Left lung (tissue), 14 donors: ENCODE measurements at places on chromosomes 6 and 20. TPM values are rescaled to one million over a fixed set of nuclear protein-coding genes. Genes with fewer than 3 reads are reported as not detected.

DNA sequence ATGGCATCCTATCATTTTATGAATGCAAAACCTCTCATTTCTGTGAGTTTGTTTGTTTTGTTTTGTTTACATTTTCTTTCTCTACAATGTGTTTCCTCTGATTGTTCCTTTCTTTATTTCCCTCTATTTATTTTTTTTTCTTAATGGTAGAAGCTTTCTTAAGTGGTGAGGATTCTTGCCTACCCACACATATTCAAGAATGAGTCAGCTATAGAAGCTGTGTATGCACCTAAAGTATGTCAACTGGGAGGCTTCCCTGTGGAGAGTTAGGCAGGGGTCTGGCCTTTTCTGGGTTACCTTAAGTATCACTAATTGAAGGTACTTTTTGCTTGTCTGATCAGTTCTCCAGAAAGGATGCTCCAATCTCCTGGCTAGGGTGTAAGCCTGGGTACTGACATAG, 354.0 kb downstream of the ESR1 start:
- no peak for DNase-seq

DNA sequence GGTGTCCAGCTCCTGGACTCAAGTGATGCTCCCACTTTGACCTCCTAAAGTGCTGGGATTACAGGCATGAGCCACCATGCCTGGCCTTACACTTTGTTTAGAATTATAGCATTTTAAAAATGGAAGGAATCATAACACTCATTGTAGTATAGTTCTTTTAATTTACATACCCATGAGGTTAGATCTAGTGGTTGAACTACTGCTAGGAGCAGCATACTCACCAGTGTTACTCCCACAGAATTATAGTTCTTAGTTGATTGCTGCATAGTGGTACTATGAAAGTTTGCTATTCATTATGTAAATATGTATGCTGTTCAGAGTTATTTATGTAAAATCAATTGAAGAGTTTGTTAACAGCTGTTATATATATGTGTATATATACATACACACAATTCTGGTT, 85.4 kb downstream of the MYO6 start:
- DNase-seq, result no peak

Gene SLC17A1
- 0.22 TPM for polyA plus RNA-seq

- DNase-seq, result no peak
Observed at GRCh38 chr6:41871691-41872090, 23.5 kb downstream of the USP49 start.

- no peak for DNase-seq
Observed at GRCh38 chr20:53453076-53453475, 140.6 kb downstream of the ZNF217 start.

DNA sequence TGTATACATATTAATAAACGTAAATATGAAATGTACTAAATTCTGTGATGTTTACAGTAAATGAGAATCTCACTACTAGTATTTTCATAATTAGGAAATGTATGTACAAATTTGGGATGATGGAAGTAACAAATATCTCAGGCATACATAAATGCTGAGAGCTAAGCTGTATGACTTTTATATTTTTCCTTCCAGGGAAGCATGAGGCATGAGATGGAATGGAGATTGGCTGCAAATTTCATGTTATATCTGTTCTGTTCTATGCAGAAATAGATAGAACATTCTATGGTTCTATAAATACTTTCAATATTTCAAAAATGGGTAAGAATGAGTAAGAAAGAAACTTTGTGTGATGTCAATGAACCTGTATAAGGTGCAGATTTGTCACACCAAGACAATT, 335.2 kb downstream of the KHDRBS2 start:
- DNase-seq, result no peak

DNA sequence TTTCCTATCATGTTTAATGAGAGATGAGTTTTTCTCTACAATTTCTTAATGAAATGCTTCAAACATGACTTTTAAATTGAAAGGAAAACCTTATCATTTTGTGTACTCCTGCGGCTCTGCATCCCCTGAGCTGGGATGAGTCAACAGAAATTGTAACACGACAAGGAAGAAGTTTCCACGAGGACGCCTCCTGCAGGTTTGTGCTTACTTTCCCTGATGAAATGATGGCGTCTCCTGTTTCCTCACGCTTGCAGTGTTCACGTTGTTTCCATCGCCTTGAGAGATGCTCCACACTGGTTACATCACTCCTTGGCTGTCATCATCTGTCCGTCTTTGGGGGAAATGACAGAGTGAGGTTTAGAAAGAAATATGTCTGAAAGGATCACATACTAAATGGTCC, 233.7 kb upstream of the ZFP64 start:
- no peak for DNase-seq

DNA sequence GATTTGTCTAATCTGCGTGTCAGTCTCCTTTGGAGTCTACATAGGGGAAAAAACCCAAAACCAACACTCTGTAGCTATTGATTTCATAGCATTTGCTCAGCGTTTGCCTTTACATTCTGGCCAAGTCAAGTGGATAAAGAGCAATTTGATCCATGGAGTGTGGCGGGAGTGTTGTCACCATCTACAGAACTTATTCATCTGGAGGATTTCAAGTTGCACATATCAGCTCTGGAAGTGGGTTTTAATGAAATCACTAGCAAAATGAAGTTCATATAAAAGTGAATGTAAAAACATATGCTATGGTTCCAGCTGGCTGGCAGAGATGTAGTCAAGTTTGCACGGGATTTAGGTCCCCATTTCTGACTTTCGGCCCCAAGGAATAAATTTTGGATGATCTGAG, 219.7 kb upstream of the SUPT3H start:
- DNase-seq, result no peak

Gene ZNF165
- polyA plus RNA-seq, result 3.8 TPM

- DNase-seq, result no peak
Observed at GRCh38 chr6:97049253-97050011, 124.9 kb downstream of the KLHL32 start.

Gene DYNLT1
- 116 TPM for polyA plus RNA-seq

Gene FAXC
- 12.0 TPM for polyA plus RNA-seq

DNA sequence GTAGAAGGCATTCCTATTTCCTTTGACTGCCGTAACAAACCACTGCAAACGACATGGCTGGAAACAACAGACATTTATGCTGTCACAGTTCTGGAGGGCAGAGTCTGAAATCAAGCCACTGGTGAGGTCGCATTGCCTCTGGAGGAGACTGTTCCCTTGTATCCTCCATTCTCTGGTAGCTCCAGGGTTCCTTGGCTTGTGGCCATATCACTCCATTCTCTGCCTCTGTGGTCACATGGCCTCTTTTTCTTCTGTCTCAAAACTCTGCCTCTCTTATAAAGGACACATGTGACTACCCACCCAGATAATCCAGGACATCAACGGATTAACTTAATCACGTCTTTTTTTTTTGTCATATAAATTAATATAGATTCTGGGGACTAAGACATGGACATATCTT, 84.4 kb downstream of the LYRM2 start:
- no peak for DNase-seq

Gene SKIC2
- 42.9 TPM for polyA plus RNA-seq

- no peak for DNase-seq
Observed at GRCh38 chr20:58237318-58238132, 9.1 kb upstream of the ANKRD60 start.

GRCh38 chr6:101614774-101615173, 221.3 kb downstream of the GRIK2 start:
- DNase-seq, result no peak

Gene SNPH
- 2.2 TPM for polyA plus RNA-seq

Gene LINC00237
- polyA plus RNA-seq, result not detected

GRCh38 chr20:20051767-20052073, 546 bp downstream of the CRNKL1 start:
- DNase-seq, result no peak

GRCh38 chr20:19890445-19891051, 126.6 kb upstream of the NAA20 start:
- no peak for DNase-seq

Gene ARG1
- polyA plus RNA-seq, result 1.3 TPM

DNA sequence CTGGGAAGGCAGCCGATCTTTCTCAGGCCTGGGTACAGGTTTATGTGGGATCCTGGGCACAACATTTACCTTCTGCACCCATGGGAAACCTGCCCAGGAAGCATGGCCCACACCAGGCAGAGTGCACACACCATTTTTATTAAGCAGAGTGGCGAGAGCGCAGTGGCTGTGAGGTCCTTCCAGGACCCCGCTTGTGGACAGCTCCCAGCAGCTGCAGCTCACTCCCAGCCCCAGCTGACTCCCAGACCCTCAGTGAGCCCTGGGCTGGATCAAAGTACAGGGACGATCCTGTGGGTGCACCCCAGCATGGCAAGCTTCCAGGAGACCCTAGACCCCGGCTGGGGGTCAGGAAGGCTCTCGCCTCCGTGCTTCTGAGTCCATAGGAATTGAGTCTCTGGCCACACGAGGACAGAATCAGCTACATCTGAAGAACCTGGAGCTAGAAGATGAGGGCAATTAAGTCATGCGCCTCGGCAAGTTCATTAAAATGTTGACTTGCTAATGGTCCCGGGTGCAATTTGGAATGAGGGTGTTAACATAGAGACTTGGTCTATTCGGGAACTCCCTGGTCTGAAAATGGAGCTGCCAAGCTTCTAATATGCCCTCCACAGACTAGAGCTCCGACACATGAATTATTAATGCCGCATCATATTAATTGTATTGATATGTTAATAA, 65.4 kb upstream of the SLCO4A1 start:
- peak; percentile 27 for DNase-seq

GRCh38 chr20:50675671-50676376, 15.5 kb downstream of the RIPOR3 start:
- no peak for DNase-seq

DNA sequence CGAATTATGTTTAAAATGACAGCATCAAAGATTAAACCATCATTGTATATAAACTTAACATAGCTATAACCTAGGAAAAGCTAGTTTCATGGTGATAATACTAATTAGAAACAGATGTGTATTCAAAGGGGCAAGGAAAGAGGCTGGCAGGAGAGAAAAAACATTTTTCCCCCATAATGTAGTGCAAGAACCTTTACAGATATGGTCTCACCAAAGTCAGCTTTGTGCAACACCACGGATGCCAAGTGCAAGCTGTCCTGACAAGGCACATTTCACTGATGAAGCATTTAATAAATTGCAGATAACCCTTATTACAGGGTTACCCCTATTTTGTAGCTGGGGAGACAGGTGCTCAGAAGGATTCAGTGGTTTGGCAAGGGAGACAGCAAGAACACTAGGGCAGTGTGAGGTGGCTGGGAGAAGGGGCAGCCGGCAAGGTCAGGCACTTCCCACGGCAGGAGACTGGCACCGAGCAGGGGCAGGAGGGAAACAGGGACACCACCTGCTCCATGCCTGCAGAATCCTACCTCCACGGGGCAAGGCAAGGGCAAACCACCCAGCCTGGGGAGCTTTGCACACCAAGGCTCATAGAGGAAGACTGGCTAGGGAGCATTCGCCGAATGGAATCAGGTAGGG, 6.5 kb downstream of the RPS6KA2 start:
- DNase-seq, result no peak

DNA sequence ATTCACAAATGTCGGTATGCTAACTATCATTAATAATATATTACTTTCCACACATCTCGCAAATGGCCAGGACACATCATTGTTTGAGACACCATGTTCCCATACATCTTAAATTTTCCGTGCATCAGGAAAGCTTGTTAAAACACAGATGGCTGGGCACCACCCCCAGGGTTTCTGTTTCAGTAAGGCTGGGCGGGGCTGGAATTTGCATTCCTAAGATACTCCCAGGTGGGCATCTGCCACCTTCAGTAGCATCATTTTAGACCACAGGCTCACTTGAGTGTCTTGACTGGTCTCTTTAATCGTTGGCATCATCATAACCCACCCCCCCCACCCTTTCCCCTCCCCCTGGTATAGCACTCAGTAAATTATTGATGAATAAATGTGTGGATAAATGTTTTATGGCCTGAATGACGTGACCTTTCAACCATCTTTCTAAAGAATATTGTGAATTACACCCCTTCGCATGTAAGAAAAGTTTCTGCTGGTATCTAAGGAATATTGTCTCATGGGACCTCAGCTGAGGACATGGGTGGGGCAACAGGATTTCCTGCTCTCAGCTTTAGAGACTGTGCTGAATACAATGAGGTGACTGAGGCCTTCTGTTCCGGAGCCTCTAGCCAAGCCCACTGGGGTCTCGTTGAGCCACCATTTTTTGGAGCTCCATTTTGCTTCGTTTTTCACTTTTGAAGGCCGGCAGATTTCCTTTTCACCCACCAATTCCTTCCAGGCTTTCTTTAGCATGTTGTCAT, 124.1 kb upstream of the NEDD9 start:
- no peak for DNase-seq

GRCh38 chr6:35569011-35569461, 56.3 kb upstream of the TULP1 start:
- peak; percentile 80 for DNase-seq

Gene EEF1A2
- 0.31 TPM for polyA plus RNA-seq

DNA sequence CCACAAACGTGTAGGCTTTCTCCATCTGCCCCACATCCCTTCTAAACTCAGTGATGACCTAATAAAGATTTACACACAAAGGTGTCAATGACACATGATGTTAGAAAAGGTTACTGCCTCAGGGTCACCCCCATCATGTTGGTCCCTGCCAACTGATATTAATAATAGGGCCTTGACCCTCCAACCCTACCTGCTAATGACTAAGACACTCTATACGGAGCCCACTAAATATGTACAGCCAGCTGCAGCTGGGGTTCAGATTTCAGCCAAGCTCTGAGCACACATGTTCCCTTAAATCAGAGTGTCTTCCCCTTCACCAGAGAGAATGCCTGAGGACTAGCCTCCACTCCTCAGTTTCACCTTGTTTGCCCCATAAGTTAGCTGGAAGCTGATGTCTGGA, 67.4 kb upstream of the SNRPB2 start:
- no peak for DNase-seq

GRCh38 chr6:159444056-159444760, 248.8 kb downstream of the SOD2 start:
- no peak for DNase-seq

DNA sequence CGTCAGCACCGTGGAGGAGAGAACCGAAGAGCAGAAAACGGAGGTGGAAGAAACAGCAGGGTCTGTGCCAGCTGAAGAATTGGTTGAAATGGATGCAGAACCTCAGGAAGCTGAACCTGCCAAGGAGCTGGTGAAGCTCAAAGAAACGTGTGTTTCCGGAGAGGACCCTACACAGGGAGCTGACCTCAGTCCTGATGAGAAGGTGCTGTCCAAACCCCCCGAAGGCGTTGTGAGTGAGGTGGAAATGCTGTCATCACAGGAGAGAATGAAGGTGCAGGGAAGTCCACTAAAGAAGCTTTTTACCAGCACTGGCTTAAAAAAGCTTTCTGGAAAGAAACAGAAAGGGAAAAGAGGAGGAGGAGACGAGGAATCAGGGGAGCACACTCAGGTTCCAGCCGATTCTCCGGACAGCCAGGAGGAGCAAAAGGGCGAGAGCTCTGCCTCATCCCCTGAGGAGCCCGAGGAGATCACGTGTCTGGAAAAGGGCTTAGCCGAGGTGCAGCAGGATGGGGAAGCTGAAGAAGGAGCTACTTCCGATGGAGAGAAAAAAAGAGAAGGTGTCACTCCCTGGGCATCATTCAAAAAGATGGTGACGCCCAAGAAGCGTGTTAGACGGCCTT, 41.6 kb downstream of the ZBTB2 start:
- DNase-seq, result no peak

DNA sequence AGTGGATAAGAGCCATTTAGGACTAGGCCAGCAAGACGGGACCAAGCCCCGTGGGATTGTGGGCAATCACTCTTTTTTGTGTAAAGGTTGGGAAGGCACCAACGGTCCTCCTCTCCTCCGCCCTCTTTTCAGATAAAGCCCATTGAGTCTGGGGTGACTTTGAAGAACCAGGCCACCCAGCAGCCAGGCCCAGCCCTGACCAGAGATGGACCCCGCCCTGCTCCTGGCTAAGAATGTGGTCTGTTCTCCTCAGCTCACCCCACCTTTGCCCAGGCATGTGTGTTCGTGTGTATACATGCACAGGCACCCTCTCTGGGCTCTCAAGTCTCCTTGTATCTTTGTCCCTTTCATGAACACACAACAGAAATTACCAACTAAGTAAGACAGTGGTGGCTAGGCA, 9.1 kb downstream of the SDC4 start:
- no peak for DNase-seq

Gene PPIL4
- 63.6 TPM for polyA plus RNA-seq
